Cardiac septum (tissue), 1 donor: ENCODE measurements at places on chromosomes 2 and 18. TPM values are rescaled to one million over a fixed set of nuclear protein-coding genes. Genes with fewer than 3 reads are reported as not detected.
A peak's percentile ranks its signal among the peaks of the same experiment; 100 is the strongest.

DNA sequence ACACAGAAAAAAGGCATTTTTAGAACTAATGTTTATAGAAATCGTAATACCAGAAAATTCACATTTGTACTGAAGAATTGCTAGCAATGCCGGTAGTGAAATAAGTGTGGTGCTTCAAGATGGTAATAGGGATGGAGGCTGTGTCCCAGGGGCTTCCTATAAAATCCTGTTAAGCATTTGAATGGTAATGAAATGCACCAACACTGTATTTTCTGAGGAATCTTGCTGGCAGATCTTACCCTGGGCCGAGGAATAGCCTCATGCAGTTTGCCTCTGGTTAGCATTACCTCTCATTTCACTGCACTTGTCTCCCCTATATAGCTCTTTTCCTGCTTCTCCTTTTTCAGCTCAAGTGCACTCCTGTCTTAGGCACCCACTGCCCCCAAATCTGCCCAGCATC, 501.6 kb upstream of the NRP2 start:
- no peak for DNase-seq

DNA sequence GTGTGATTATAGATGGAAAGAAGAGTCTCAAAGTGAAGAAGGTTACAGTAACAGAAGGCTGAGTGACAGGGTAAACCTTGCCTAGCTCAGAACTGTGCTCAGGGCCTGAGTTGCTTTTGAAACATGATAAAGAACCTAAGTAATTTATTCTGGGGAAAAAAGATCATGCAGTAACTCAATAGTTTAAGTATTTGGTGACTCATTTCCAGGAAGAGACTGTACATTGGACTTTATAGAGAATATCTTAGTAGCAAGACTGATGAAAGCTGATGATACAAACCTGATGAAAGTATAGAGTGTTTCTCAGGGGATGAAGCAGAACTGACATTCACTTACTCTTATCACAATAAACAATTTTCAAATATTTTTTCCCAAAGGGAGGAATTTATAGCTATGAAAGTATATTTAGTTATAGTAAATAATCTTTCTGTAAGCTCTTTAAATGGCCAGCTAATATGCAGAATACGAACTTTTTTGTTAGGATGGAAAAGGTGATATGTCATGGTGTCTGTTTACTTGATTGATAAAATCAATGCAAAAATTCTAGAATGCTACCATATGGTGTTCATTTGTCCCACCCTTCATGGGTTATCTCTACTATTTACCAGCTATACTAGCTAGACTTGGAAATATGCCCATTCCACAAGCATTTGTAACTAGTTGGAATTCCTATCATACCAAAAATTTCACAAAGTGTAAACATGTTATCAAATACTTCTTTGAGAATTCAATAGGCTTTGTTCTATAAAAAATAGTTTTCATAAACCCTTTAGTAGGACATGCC, 1265.5 kb upstream of the ACVR2A start:
- no peak for DNase-seq

LPIN2 gene
- 9.3 TPM for total RNA-seq

DNA sequence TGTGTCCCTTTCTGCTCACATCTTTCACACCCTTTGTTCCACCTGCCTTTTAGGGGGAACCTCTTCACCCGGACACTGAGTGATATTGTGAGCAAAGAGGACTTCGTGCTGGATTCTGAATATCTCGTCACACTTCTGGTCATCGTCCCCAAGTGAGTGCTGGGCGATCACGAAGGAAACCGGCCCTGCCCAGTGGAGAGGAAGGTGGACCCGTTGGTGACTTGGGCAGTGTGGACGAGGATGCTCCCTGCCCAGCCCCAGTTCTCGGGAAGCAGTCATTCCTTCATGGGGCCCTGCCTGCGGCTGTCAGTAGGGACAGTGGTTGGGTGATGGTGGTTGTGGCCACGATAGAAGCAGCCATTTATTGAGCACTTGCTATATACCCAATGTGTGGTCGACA, 40.8 kb downstream of the PDIA6 start:
- peak; percentile 61 for DNase-seq

GRCh38 chr2:163734881-163735684, 725 bp downstream of the FIGN start:
- DNase-seq: no peak

DNA sequence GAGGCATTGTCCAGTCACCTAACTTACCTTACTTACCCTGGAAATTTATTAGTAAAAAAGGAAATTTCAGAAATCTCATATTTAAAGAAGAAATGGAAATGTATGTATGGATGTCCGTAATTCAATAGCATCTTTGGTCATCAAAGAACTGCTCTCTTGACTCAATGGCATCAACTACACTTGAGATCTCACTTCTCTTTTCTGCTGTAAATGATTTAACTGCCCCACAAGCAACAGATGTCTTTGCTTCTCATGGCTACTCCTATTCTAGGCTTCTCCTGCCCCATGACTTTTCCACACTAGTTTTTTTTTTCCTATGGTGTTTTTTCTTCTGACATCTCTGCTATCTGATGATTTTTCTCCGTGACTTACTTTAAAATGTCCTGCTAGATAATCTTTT, 34.0 kb upstream of the ERMN start:
- no peak for DNase-seq

DNA sequence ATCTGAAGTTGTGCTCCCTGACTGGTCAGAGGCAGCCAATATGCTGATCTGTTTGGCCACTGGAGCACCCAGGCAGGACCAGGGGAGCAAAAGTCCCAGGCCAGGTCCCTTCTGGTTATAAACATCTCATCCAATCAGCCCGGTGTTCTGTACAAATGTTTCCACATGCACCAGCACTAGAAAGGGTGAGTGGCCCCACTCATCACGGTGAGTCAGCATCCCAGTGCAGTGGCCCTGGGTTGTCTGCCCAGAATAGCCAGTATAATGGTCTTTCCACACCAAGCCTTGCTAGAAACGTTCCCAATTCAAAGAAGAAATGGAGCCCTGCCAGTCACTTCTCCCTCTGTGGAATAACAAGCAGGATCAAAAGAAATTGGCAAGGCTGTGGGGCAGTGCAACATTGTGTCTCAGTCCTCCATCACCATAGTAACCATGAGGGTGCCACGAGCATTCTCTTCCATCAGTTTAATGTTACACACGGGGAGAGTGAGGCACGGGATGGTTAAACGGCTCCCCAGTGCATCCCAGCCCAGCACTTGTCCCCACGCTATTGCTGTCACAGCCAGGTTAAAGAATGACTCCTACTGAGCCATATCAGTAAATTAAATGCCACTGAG, 174.9 kb downstream of the SEPTIN10 start:
- peak; percentile 79 for DNase-seq

GRCh38 chr2:235709124-235709813, 215.4 kb downstream of the AGAP1 start:
- DNase-seq: no peak

DNA sequence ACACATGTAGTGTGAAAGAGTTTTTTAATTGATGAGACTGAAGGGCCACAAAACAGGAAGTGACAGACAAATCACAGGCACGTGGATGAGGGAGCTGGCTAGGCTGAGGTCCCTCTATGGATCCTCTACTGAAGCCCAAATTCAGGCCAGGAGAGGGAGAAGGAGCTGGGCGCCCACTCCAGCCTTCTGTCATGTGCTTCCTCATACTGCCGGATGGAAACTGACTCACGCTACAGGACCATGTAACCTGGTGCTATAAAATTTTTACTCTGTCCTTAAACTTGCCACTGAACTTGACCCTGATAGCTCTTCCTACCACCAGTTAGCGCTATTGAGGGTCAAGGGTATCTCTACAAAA, 31.3 kb downstream of the PSTPIP2 start:
- no peak for DNase-seq

GRCh38 chr2:68388358-68388757, 23.3 kb downstream of the PLEK start:
- DNase-seq: no peak

DNA sequence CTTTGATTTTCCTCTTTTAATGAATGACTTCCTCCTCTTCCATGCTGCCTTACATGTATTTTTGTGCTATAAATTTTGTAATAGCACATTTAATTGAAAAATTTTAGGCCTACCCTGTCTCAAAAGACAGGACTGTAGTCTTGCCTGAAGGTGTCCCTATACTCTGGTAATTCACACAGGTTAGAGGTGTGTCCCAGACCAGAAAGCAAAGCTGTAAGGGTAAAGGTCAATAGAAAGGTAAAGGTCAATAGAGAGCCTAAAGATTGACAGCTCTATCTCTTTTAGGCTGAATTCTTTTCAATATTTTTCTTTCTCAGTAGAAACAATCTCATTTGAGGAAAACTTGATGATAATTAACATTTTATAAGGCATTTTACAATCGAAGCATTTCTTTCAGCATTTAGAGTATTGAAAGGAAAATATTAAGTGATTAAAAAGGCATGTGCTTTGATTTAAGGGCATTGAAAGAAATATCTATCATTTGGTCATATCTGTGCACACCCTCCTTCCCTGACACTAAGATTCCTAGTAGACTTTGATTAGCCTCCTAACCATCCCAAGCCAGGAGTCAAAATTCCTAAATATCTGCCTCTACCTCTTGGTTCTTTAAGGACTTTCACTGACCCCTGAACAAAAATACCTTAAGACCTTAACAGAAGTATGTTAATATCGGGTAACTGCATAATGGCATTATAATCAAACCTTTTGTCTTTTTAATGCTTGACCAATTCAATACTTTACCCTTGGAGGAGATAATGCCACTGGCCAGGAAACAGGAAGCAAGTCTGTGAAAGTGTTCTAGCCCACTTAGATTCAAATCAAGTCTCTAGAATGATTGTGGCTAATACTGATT, 161.8 kb upstream of the DTNA start:
- no peak for DNase-seq

GRCh38 chr2:126797622-126798275, 100.9 kb upstream of the TEX51 start:
- DNase-seq: peak; percentile 51

GRCh38 chr2:23469142-23469540, 84.2 kb downstream of the KLHL29 start:
- no peak for DNase-seq

BMP10 gene
- total RNA-seq: 0.83 TPM

- no peak for DNase-seq
Measured at GRCh38 chr18:75024871-75025270, 184.1 kb downstream of the PTGR3 start.

- no peak for DNase-seq
Measured at GRCh38 chr2:46874236-46874929, 41.2 kb downstream of the MCFD2 start.

DNA sequence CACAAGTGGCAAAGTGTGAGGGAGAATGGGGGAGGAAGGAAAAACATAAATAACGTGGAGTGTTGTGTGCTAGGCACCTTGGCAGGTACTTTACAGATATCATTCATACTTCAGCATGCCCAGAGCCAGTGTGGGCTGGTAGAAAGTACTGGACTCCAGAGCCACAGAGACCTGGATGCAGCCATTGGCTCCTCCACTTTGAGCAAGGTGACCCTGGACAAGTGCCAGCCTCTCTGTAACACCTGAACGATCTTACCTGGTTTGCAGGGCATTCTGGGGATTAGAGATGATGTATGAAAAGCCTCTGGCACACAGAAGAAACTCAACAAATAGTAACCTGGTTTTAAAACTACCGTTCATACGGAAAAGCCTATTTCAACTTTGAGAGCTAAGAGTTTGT, 6.3 kb downstream of the LOXHD1 start:
- DNase-seq: peak; percentile 47

DNA sequence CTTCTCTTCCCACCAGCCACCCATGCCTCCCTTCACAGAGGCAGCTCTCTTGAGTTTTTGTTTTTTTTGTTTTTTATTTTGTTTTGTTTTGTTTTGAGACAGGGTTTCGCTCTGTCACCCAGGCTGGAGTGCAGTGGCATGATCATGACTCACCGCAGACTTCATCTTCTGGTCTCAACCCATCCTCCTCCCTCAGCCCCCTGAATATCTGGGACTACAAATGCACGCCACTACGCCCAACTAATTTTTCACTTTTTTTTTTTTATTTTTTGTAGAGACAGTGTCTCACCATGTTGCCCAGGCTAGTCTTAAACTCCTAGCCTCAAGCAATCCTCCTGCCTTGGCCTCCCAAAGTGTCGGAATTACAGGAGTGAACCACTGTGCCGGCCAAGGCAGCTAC, 161.4 kb downstream of the TRABD2A start:
- DNase-seq: no peak

DNA sequence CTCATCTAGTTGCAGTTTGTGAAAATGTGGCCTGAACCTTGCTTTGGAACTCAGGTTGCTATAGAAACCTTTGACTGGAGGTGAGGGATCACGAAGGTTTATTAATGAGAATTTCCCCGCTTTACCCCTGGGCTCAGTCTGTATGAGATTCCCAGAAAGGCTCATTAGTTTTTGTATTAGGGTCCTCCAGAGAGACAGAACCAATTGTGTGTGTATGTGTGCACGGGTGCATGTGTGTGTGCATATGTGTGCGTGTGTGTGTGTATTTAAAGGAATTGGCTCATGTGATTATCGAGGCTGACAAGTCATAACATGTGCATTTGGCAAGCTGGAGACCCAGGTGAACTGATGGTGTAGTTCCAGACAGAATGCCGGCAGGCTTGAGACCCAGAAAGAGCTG, 113.8 kb upstream of the DLX2 start:
- no peak for DNase-seq

- no peak for DNase-seq
Measured at GRCh38 chr2:144078106-144078505, 441.8 kb downstream of the ZEB2 start.

- no peak for DNase-seq
Measured at GRCh38 chr2:24986372-24986771, 14.6 kb upstream of the DNAJC27 start.

GRCh38 chr2:163662141-163662780, 73.5 kb downstream of the FIGN start:
- no peak for DNase-seq

DNA sequence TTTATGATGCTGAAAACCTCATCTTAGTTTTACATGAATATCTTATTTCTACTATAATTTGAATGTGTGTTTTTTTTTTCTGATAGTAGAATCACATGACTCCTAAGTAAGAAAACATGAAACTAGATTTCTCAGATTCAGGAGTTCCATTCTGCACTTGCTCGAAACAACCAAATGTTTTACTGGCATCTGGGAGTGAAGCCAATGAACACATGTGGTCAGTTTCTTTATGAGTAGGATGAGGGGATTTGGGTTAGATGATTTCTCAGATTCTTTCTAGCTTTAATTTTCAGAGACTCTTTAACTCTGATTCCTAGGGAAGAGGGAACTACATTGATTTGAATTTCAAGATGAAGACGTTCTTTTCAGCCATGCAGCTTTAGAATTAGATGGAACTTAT, 225.0 kb upstream of the NT5C1B start:
- no peak for DNase-seq

OR6B2 gene
- not detected for total RNA-seq

- DNase-seq: no peak
Measured at GRCh38 chr2:216149741-216150140, 40.6 kb downstream of the XRCC5 start.

GRCh38 chr2:10475221-10475722, 27.1 kb upstream of the ODC1 start:
- no peak for DNase-seq

GRCh38 chr2:97701186-97701585, 12.2 kb upstream of the ZAP70 start:
- DNase-seq: no peak

- no peak for DNase-seq
Measured at GRCh38 chr2:144304202-144304601, 215.7 kb downstream of the ZEB2 start.
